ENCODE measurements at places on chromosomes 5 and 9.

GRCh38 chr5:10666531-10667299 is 94.3 kb downstream of the DAP start:
- DNase-seq = no peak

- no peak for DNase-seq
Measured at GRCh38 chr5:89123581-89123980, 240.6 kb upstream of the MEF2C start.

- no peak for DNase-seq
Measured at GRCh38 chr5:176711883-176712282, 64.6 kb downstream of the TSPAN17 start.

DNA sequence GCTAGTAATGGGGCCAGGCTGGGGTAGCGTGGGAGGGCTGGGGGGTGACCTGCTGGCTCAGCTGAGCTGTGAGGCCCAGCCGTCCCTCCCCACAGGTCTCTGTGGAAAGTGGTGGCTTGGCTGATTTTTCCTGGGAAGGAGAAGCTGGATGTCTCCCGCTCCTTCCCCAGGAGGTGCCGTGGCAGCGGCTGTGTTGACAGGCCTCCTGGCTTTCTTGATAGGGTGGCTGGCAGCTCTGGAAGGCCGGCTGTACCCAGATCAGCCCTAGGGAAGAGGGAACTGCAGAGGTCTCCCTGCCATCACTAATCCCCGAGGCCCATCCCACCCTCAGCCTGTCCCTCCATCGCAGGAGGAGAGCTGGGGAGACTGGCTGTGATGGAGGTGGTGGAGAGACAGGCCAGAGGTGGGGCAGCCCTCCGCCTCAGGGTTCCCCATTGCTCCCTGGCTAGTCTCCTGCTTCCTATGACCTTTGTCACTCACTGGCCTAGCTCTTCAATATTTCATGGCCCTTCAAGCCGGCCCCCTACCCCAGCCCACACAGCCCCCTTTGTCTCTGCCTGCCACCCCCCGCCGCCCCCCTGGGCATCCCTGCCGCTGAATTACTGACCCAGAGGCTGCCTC is 6.8 kb downstream of the CXXC5 start:
- DNase-seq = no peak

GRCh38 chr5:39076101-39076756 is 2.0 kb upstream of the RICTOR start:
- no peak for DNase-seq

DNA sequence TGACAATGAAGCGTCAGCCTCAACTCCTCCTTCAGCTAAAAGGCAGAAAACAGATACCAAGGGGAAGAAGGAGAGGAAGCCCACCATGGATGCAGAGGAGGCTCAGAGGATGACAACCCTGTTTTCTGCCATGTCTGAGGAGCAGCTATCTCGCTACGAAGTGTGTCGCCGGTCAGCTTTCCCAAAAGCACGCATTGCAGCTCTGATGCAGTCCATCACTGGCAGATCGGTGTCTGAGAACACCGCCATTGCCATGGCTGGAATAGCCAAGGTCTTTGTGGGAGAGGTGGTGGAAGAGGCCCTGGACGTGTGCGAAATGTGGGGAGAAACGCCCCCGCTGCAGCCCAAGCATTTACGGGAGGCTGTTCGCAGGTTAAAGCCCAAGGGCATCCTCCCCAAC is 968 bp downstream of the TAF11L11 start:
- DNase-seq = no peak

DNA sequence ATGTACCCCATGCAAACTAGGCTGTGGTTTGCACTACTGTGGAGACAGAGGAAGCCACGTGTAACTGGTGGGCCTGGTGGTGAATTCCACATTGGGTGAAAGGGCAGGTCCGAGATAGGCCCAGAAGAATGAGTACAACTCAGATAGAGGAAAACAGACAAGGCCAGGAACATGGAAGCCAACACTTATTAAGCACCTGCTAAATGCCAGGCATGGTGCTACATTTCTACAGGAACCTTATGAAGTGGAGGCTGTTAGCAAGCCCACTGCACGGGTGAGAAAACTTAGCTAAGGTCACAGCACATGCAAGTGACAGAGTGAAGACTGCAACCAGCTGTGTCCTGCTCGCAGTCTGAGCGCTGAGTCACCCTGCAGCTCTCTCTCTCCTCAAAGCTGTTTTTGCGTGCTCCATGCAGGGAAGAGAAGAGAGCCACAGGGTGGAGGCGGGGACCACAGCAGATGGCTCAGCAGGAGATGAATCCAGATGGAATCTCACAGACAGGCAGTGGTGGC is 65.5 kb upstream of the SPTLC1 start:
- peak; percentile 80 for DNase-seq

DNA sequence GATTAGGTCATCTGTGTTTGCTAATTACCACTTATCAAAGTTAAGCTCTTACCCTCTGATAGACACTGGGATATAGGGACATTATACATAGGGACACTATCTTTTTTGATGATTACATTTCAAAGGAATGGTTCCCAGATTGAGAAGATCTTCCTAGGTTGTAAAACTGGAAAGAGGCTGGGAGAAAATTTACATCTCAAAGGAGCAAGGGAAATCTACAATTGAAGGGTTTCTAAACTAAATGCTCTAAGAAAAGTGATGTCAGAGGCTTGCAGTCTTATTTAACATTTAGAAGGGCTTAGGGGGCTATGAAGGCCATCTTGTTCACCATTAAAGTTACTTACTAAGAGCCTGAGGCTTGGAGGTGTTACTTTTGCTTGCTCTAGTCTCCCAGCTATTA is 242.8 kb downstream of the PRR16 start:
- no peak for DNase-seq

DNA sequence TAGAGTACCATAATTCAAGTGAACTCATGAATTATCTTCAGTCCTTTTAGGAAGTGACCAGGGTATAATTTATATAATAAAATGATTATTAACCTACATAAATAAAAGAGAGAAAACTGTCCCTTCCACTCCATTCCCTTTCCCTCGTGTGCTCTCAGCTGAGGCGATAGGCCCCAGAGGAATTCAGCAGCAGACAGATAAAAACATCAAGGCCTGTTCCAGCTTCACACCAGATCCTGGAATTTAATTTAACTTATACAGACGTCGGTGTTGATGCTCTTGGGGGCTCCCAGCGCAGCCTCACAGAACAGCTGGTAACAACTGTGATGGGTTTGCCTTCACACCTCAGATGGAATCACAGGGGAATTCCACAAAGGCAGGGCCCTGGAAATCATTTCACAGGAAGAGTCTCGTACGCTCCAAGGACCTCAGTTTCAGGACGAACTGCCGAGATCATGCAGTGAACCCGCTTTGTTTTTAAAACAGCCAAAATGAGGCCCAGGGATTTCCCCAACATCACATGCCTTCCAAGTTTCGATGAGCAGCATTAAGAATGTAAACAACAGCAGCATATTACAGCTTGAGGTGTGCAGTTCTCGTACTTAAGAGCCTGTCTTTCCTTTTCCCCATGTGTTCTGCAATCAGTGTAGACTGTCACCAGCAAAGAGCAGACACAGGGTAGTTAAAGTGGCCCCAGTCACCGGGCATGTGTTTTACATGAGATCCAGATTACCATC is 73.6 kb upstream of the ALDH1B1 start:
- DNase-seq = no peak

- DNase-seq = no peak
Measured at GRCh38 chr9:13717322-13718054, 438.0 kb upstream of the MPDZ start.

- no peak for DNase-seq
Measured at GRCh38 chr5:80554646-80555045, 15.4 kb downstream of the ANKRD34B start.

DNA sequence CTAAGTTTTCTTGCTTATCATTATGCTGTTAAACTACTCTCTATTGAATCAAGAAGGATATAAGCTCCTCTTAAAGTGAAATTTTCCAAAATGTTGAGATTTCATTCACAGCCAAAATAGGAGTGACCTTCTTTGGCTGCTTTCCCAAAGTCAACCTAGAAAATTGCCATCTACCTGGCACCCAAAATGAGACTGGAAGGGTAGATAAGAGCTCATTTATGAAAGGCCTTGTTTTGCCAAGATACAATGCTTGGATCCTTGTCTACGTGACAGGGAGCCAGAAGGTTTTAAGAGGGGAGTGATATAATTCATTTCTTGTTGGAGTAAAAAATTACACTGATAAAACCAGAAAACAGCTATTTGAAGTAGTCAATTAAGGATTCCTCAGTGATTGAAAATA is 287.1 kb downstream of the IZUMO3 start:
- DNase-seq = no peak

- no peak for DNase-seq
Measured at GRCh38 chr9:13127131-13127530, 152.4 kb downstream of the MPDZ start.

- no peak for DNase-seq
Measured at GRCh38 chr9:135090547-135090946, 3.1 kb downstream of the OLFM1 start.

DNA sequence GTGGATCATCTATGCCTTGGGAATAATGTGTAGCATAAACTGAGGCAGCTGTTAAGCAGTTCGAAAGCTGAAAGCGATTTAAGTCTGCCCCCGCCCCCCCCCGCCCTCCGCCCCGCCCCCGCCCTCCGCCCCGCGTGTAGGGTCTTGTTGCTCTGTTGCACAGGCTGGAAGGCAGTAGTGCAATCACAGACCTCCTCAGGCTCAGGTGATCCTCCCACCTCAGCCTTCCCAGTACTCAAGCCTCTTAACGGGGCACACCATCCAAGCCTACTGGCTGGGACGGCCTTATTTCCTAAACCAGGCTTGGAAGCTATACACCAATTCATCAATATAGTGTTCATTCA is 945 bp downstream of the ANKDD1B start:
- DNase-seq = no peak

Data from MV-4-11 (cell line).